Stimulated activated CD4-positive, alpha-beta T cell treated with anti-CD3 and anti-CD28 coated beads, Interleukin-1b, Interleukin-23, amount 100 ng/mL, for 1 hour (primary cell): ENCODE measurements at places on chromosomes 7 and 10.
A peak's percentile ranks its signal among the peaks of the same experiment; 100 is the strongest.

GRCh38 chr7:22607180-22607579 is 107.2 kb upstream of the STEAP1B start:
- no peak for DNase-seq

- no peak for DNase-seq
Measured at GRCh38 chr10:99852481-99853213, 70.2 kb downstream of the ABCC2 start.

- no peak for DNase-seq
Measured at GRCh38 chr7:74014931-74015330, 13.0 kb upstream of the ELN start.

DNA sequence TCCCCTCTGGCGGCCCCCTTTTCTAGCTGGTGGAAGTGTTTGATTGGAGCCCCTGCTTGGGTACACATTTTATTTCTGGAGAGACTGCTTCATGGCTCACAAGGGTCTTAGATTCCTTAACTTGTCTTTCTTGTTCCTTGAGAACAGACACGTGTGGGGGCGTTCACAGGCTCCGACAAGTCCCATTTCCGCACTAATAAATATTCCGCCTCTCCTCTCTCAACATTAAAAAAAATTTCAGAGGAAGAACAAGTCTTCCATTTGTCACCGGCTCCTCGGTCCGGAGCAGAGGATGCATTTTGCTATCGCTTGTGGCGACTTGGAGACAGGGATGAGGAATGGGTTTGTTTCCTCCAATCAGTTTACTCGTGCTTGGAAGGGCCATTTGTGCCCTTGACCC is 134.0 kb upstream of the PODXL start:
- DNase-seq: no peak

DNA sequence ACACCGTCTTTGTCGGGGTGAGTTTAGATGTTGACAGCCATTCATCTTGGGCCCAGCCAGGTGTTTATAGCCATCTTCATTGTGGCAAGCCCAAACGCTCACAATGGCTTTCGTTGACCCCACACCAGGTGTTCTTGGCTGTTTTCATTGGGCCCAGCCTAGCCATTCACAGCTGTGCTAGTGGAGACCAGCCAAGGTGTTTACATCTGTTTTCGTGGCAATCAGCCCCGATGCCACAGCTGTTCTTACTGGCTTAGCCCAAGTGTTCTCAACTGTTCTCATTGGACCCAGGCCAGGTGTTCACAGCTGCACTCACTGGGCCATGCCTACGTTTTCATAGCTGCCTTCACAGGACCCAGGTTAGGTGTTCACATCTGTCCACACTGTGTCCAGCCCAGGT is 7.7 kb downstream of the FRG2B start:
- no peak for DNase-seq

GRCh38 chr10:77836299-77836820 is 90.2 kb downstream of the DLG5 start:
- DNase-seq: peak; percentile 38

- DNase-seq: no peak
Measured at GRCh38 chr7:7231000-7231399, 48.7 kb downstream of the C1GALT1 start.

DNA sequence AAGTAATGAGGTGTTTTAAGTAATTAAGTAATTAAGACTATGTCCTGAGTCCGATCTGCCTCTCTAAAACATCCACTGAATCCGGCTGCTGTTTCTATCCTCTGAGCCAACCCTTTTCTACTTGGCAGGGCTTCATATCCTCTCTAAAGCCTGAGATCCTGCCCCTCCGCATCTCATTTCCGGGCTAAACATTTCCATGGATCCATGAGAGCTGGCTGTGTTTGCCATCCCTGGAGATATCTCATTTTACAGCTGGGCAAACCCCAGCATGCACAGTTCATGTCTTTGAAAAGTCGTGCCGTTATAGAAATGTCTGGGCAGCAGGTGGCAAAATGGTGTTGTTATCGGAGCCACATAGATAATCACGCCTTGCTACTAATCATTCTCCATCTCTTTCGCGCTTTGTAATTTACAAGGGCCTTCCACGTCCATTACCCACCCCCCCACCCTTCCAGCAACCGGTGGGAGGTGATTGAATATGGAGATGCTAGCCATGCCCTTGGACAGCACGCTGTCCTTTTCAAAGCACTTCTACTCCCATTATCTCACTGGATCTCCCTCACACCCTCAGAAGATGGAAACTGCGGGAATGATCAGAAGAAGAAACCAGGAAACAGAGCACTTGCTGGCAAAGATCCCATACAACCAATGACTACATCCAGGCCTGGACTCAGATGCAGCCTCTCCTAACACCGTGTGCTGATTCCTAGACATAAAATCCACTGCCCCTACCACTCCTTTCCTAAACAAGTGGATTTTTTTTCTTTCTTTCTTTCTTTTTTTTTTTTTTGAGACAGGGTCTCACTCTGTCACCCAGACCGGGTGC is 1189.2 kb downstream of the TYW1 start:
- no peak for DNase-seq

- no peak for DNase-seq
Measured at GRCh38 chr10:6746782-6747181, 166.7 kb upstream of the PRKCQ start.

DNA sequence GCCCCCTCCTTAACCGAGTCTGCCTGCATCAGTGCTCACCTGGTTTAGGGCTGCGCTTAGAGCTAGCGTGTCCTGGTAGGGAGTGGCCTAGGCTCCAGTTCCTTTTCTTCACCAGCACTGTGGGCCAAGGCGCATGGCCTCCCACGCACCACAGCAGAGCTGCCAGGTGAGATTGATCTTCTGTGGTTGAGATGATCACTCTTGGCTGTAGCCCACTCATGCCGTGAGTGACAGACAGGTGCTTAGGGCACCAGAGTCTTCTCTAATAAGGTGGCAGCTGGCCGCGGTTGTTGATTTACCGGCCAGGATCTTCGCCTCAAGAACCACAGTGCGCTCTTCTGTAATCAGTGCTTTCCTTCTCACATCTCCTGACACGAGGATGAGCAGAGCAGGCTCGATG is 157.2 kb upstream of the INSYN2A start:
- no peak for DNase-seq

- no peak for DNase-seq
Measured at GRCh38 chr7:129655811-129656210, 44.3 kb downstream of the NRF1 start.

DNA sequence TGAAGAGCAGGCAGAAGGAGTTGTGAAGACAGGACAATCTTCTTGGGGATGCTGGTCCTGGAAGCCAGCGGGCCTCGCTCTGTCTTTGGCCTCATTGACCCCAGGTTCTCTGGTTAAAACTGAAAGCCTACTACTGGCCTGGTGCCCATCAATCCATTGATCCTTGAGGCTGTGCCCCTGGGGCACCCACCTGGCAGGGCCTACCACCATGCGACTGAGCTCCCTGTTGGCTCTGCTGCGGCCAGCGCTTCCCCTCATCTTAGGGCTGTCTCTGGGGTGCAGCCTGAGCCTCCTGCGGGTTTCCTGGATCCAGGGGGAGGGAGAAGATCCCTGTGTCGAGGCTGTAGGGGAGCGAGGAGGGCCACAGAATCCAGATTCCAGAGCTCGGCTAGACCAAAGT is 1.5 kb downstream of the CHPF2 start:
- DNase-seq: no peak

- DNase-seq: no peak
Measured at GRCh38 chr7:27917774-27918314, 177.9 kb downstream of the TAX1BP1 start.

DNA sequence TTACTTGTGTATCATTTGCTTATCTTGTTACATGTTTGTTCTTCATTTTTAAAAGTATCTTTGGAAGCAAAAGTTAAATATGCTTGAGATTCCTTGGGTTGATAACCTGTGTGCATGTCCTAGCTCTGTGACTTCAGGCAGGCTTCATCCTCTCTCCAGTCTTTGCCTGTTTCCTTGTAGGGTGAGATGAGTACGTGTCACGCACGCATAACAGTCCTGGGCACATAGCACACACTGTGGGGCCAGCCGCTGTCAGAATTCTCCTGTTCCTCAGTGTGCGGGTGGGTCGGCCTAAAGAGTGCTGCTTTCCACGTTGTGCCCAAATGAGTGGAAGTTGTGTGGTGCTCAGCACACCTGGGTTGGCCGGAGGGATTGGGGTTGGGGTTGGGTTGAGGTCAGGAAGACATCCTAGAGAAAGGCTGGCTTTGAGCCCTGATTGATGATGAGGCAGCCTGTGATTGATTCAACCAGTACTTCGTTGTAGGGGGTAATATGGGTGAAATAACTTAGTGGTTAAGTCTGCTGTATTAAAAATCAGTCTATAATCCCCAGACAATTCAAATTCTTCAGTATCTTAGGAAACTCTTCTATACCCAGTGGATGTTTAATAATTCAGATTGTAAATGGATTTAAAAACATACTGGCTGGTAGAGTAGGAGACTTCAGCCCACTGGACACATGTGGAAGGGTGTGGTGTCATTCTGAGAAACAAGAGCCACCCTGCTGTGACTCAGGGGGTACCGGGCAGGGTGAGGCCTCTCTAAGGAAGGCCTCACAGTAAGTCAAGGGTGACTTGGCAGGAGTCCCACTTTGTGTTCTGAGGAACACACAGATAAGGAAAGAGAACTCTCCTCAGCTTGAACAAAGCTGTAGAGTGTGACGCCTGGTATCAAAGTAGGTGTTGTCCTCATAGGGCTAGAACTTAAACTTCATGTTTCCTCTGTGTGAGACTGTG is 54.8 kb downstream of the DAGLB start:
- no peak for DNase-seq

DNA sequence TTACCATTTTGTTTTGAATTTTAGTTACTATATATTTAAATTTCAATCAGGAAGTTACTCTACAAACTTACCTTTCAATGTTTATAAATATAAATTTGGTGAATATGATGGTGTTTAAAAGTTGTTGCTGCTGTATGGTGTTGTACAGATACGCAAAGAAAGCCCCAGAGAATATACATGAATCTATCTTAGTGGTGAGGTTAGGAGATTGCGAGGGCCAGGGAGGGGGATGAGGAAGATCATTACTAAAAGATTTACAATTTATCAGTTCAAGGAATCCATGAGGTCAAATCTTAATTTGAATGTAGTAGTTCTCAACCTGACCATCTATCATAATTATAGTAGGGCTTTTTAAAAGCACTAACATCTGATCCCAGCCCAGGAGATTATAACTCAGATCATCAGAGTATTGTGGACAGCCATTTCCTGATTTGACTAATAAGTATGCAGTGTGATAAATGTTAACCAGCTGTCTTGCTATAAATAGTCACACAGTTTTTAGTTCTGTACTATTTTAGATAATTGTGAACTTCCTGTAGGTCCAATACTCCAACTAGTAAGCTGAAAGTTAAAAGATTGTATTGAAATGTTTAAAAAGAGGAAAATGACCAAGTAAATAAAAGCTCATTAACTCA is 23.6 kb downstream of the FAM3C start:
- DNase-seq: no peak

DNA sequence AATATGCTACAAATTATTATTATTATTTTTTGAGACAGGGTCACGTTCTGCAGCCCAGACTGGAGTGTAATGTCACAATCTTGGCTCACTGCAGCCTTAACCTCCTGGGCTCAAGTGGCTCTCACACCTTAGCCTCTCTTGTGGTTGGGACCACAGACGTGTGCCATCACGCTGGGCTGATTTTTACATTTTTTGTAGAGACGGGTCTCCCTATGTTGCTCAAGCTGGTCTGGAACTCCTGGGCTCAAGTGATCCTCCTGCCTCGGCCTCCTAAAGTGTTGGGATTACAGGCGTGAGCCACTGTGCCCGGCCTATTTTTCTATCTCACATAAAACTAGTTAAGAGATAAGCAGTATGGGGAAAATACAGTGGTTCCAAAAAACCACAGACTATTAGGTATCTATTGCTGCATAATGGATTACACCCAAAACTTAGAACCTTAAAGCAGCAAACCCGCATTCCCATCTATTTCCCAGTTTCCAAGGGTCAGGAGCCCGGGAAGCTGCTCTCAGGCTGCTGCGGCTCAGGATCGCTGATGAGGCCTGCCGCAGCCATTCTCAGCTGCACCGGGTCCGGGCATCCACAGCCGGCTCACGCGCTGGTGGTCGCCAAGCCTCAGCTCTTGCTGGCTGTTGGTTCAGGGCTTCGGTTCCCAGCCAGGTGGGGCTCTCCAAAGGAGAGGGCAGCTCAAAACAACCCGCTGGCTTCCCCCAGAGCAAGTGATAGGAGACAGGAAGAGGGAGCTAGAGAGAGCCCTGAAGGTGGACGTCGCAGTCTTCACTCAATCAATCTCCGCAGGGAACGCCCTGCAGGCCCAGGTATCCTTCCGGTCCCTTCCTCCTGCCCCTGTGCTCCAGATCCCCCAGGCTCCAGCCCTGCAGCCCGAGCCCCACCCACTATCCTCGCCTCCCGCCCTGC is 128.2 kb downstream of the UBE2H start:
- DNase-seq: no peak

- DNase-seq: no peak
Measured at GRCh38 chr7:88361357-88361756, 54.7 kb upstream of the STEAP4 start.

- no peak for DNase-seq
Measured at GRCh38 chr10:71795248-71795647, 21.9 kb upstream of the VSIR start.

GRCh38 chr10:125162120-125162931 is 2.0 kb upstream of the CTBP2 start:
- DNase-seq: no peak

- DNase-seq: no peak
Measured at GRCh38 chr7:127359011-127359410, 33.5 kb downstream of the ZNF800 start.

- DNase-seq: no peak
Measured at GRCh38 chr7:89837515-89837914, 316.8 kb upstream of the STEAP1 start.

GRCh38 chr10:521261-522250 is 167.9 kb downstream of the DIP2C start:
- DNase-seq: no peak

DNA sequence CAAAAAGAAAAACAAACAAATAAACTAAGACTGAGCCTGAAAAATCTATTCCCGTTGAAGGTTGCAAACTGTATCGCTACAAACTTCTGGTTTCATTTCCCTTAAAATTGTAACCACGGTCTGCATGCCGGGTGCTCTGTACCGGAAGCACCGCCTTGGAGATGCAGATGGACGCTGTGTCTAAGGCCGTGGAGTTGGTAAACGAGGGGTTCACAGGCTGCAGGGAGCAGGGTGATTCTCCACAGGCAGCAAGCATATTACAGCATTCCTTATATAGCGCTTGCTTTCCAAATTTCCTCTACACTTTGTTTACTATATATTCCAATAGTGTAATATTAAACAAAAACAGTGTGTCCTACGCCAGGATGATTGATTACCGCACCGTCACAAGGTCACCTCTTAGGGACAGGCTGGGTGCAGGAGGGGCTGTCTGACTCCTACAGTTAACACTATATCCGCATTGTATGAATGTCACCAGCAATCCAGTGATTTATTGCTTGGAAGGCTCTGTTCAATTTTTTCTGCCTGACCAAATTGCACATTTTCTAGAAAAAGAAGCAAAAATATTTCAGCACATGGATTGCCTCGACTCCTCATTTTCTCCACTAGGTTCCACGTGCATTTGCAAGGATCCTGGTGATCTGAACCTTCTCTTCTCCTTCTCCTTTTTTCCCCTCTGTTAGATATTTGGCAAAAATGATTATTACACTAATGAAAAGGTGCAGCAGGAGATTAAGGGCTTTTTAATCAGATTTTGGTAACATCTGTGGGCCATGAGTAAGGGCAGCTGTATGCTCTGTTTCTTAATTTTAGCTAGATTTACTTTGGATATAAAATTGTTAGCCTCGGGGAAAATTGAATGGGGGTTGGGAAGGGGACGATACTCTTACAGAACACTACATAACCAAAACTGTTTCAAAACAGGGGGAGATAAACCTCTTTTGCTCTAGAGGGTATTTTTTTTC is 325.8 kb upstream of the MGMT start:
- DNase-seq: no peak

GRCh38 chr10:76509446-76509845 is 1078.0 kb downstream of the LRMDA start:
- no peak for DNase-seq
